KG1 (cell line): ENCODE measurements at places on chromosomes 5 and 9.

DNA sequence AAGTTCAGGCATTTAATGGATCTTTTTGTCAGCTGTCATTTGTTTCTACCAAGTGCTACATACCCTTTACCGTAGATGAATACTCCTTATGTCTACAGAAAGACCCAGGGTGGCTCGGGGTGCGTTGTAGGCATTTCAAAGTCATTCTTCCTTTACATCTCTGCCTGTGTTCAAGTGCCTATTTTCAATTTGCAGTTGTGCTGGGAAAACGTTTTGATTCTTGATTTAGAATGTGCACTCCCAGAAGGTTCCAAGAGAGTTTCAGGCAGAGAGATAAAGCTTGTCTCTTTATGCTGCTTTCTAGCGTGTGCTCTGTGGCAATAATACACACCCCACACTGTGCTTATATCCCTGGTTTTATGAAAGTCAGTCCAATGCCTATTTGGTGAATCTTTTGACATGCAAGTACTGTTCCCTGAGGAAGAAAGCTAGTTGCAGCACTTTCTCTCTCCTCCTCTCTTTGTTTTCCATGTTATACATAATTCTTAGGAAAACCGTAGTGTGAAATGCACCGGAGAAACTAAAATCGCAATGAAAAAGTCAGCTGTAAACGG is 828.1 kb upstream of the ZNF608 start:
- no peak for DNase-seq

- no peak for DNase-seq
Measured at GRCh38 chr9:74122661-74123060, 374.5 kb upstream of the RORB start.

- DNase-seq = no peak
Measured at GRCh38 chr9:128282500-128282899, 6.4 kb downstream of the SWI5 start.

DNA sequence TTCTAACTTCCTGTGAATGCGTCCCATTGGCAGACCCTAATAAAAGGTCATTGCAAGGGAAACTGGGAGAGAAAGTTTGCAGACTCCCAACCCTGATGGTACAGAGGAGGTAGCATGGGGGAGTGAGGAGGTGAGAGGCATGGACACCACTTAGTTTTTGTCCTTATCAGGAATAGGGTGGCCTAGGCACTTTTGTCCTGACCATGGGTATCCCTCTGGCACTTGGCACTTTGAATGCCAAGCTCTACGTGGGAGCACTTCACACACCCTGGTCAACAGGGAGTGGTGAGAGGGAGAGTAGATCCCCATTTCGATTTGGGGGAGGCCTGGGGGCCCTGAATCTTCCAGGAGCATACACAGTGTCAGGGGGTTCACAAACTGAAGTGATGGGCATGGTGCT is 75.6 kb upstream of the SH3PXD2B start:
- no peak for DNase-seq

GRCh38 chr5:75055727-75056144 is 3.4 kb upstream of the GCNT4 start:
- no peak for DNase-seq
